ENCODE measurements at places on chromosomes 6 and 20.

DNA sequence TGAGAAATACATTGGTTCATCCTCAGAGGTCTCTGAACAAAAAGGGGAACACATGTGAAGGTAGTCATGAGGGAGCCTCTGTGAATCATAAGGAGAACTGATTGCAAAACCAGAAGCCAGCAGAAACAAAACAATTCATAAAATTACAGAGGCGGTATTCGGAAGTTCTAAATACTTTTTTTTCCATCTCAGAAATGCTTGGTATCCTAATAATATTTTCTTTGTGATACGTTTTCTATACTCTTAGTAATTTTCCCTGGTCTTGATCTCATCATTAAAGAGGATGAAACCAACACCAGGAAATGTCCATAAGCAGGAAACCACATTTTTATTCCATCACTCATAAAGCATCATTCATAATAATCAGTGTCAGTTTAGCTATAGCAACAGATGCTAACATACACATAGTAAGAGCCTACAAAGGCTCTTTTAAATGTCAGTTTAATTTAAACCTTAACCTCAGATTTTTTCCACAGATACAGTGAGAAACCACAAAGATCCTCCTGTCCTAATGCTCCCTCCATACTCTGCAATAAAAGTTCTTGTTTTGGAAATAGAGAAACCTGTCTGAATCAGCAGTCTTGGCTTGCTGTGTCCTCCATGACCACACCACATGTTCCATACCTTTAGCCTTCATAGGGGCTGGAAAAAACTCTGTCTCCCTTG, 29.2 kb downstream of the SGK1 start:
- DNase-seq, result peak; percentile 93

DNA sequence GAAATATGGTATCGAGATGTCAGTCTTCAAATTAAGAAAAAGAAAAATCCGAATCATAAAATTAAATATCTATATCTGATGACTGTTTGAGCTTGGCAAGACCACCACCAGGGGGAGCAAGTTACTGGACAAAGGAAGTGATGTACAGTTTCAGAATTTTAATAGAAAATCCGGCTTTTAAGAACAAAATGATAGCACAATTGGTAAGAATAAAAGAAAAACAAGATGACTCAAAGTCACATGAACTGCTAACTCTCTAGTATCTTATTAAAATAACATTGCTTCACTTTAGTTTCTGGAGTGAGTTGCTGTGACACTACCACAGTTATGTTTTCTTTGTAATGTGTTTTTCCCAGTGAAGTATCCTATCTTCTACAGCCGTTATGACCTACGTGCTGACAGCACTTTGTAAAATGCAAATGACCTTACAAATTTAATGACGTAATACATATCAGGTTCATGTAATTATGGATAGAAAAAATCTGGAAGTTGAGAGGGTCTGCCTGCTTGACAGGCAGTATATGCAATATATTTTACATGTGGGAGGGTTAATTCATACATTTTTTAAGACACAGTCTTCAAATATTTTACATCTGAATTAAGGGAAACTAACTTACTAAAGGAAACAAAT, 405.3 kb upstream of the HS3ST5 start:
- DNase-seq, result peak; percentile 73

DNA sequence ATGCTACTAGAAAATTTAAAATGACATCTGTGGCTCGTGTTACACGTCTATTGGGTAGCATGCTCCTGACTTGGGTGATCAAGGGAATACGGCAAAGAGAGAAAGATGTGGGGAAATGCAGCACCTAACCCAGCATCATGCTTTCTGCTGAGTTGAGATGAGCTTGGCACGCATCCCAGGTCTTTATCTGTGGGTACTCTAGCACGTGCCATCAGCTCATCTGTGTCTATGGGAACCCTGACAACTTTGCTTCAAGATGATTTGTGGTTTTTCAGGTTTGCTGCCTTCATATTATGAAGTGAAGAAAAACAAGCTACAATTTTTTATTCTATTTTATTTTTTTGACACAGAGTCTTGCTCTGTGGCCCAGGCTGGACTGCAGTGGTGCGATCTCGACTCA, 21.0 kb downstream of the RNASET2 start:
- DNase-seq, result no peak

GRCh38 chr6:128491610-128492206, 28.7 kb downstream of the PTPRK start:
- DNase-seq, result peak; percentile 89

- DNase-seq, result no peak
Measured at GRCh38 chr20:41544472-41544871, 73.7 kb downstream of the CHD6 start.

DNA sequence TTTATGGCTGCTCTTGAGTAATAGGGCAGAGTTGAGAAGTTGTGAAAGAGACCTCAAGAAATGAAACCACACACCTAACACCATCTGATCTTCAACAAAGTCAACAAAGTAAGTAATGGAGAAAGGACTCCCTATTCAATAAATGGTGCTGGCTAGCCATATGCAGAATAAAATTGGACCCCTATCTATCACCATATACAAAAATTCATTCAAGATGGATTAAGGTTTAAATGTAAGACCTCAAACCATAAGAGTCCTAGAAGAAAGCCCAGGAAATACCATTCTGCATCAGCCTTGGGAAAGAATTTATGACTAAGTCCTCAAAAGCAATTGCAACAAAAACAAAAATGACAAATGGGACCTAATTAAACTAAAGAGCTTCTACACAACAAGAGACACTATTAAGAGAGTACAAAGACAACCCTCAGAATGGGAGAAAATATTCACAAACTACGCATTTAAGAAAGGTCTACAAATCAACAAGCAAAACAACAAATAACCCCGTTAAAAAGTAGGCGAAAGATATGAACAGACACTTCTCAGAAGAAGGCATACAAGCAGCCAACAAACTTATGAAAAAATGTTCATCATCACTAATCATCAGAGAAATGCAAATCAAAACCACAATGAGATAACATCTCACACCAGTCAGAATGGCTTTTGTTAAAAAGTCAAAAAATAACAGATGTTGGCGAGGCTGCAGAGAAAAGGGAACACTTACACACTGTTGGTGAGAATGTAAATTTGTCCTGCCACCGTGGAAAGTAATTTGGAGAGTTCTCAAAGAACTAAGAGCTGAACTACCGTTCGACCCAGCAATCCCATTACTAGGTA, 4.0 kb downstream of the MAP3K5 start:
- DNase-seq, result peak; percentile 84

GRCh38 chr20:8406391-8406790, 274.3 kb downstream of the PLCB1 start:
- no peak for DNase-seq

- DNase-seq, result no peak
Measured at GRCh38 chr20:32906200-32906599, 47.5 kb downstream of the EFCAB8 start.

- peak; percentile 30 for DNase-seq
Measured at GRCh38 chr6:109527989-109528388, 45.0 kb upstream of the ZBTB24 start.

DNA sequence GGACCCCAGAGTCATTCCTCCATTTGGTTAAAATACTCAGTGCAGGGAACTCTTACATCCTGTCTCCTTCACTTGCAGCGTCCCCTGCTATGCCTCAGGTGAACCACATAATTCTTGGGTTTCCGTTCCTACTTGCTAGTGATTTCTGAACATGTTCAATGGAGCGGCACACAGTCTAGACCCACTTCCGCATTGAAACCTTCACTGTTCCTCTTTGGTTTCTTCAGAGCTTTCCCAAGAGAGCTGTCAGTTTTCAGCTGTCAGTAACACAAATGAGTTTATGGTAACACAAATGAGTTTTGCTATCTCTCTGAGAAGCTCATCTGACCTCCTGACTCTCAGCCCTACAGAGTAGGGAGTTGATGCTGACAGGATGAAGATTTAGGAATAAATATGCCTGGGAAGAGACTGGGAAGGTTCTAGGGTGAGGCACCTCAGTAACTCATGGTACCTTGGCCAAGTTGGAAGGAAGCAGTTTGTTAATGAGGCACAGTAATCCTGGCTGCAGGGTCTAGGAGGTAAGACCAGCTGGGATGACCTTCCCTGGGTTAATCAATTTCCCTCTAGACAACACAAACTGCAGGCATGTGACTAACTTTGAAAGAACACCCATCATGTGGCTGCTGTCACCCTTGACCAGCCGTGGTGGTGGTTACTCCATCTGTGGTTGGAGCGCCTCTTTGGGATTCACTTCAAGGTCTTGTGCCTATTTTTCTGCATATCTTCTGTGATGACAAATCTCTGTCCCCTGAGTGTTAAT, 5.4 kb downstream of the SYS1 start:
- DNase-seq, result no peak

DNA sequence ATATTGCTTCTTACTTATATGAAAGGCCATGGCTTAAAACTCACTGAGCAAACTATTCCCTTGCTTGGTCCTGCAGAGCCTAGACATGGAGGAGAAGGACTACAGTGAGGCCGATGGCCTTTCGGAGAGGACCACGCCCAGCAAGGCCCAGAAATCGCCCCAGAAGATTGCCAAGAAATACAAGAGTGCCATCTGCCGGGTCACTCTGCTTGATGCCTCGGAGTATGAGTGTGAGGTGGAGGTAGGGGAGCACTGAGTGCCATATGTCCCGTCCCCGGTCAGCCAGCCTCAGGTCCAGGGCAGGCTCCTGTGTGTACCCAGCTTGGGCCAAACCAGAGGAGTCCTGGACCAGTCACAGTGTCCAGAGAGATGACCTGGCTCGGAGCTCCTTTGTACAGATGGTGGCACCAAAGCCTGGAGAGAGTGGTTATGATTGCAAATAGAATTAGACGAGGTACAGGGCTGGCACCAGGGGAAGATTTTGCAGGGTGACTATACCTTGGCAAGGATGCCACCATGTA, 21.0 kb downstream of the EPB41L1 start:
- DNase-seq, result no peak

DNA sequence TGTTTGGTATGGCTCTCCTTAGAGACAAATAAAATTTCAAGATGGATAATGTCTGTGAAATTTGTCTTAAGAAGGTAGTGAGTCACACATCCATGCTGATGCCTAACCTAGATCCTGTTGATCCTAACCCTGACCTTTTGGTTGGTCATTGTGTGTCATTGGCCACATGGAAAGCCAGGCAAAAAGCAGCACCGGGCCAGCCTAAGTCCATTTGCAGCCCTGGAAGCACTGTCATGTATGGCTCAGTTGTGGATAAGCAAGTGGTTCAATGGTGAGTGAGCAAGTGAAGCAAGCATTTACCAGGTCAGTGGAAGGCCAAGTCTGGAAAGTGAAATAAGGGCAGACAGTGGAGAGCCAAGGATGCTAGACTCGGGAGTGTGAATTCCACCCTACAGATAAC, 12.1 kb upstream of the XRN2 start:
- DNase-seq, result no peak

GRCh38 chr20:54237116-54237943, 29.4 kb downstream of the PFDN4 start:
- no peak for DNase-seq

- no peak for DNase-seq
Measured at GRCh38 chr6:104959026-104959858, 2.3 kb downstream of the LIN28B start.

DNA sequence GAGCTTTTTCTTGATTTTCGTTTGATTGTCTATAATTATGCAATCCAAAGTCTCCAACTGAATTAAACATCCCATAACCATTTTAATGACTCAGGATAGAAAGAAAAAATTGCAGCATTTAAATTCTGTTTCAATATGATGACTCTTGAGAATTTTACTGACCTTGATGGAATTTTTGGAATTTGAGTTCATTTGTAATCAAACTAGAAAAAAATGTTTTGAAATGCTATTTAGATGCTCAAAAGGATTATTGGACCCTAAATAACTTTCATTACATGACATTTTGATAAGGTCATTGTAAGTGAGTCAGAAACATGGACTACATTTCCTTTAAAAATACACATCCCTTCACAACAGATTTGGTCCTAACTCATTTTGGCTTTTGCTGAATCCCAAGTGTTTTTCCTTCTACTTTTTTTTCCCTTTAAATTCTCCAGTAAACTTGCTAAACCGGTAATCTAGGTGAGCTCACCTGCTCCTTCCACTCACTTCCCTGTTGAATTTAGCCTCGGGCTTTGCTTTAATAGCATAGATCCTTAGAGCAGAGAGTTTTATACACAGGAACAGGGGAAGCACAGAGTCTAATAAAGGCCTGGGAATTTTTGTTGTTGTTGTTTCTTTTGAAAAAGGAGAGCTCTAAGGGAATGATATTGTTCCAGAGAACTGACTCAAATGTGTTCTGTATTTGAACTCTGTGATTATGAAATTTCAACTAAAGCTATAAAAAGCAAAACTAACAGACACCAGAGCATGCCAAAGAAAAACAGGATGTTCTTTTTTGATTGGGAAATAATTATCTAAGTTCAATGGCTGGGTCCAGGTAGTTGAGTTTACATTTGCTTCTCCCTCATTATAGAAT, 1088.2 kb upstream of the CITED2 start:
- peak; percentile 87 for DNase-seq

DNA sequence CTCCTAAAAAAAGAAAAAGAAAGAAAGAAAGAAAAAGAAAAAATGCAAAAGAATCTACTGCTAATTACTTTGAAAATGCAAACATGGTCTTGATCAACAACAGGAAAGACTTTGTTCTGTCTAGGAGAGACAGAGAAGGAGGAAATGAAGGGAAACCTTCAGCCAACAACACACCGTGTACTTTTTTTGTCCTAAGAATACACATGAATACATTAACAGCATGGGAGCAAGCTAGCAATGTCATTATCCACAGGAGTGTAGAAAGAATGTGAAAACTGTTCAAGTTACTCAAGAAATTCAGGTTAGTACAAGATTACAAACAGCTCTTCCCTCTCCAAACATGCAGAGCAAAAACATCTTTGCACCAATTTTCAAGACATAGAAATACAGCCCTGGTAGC, 326.3 kb downstream of the UBE3D start:
- DNase-seq, result no peak

DNA sequence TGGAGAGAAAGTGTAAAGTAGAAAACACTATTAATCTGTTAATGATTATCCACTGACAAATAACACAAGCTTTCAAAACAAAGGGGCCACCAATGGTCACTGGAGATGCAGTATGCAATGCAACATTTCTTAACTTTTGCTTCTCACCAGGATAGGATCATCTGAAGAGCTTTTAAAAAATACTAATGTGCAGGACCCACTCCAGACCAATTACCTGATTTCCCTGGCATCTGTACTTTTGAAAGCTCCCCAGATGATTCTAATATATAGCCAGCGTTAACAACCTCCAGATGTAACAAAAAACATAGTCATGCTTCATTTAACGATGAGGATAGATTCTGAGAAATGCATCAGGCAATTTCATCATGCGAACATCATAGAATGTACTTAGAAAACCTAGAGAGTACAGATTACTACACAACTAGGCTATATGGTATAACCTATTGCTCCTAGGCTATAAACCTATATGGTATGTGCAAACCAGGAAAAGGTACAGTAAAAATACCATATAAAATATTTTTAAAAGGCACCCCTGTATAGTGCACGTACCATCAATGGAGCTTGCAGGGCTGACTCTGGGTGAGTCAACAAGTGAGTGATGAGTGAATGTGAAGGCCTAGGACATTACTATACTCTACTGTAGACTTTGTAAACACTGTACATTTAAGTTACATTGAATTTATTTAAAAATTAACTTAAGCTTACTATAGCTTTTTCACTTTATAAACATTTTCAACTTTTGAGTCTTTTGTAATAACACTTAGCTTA, 69.2 kb downstream of the ATG5 start:
- DNase-seq, result no peak
